ENCODE measurements at places on chromosomes 13 and 19.

- DNase-seq, result no peak
Observed at GRCh38 chr13:22168437-22169190, 497.7 kb downstream of the FGF9 start.

DNA sequence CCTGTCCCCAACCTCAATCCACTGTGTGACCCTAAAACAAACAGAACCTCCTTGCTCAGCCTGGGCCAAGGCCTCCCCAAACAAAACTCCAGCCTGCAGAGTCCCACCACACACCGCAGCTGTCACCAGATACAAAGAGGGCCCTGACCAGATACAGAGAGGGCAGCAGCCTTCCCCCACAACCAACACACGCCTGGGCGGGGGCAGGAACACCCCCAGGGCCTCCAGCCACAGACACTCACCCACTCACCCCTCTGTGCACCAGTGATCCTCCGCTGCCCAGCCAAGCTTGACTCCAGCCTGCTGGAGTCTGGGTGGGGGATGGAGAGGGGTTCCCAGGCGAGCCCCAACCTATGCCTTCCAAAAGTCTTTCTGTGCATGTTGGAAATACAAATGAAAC, 5.9 kb upstream of the CIRBP start:
- no peak for DNase-seq

- no peak for DNase-seq
Observed at GRCh38 chr13:101919541-101920181, 467.2 kb downstream of the ITGBL1 start.

- no peak for DNase-seq
Observed at GRCh38 chr13:98291658-98292057, 114.6 kb upstream of the RNF113B start.

- DNase-seq, result no peak
Observed at GRCh38 chr19:18350490-18350889, 10.1 kb downstream of the PGPEP1 start.

DNA sequence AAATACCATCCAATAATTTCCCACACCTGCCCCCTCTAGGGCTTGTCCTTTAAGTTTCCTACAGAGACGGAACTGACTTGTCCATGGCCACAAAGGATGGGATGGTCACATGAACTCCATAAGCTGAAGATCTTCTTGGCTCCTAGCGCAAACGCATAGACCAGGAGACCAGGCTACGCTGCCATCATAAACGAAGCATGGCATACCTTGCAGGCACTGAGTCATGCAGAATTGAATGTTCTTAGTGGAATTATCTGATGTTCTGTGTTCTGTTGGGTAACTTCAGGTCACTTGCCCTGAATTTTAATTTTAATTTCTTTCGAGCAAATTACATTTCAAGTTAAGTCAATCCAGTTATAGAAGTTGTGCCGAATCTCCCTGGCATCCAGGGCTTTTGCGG, 96.4 kb upstream of the STARD13 start:
- no peak for DNase-seq

GRCh38 chr19:53892981-53893325, 11.0 kb downstream of the PRKCG start:
- DNase-seq, result no peak

GRCh38 chr13:63249411-63250187, 1834.0 kb upstream of the PCDH20 start:
- DNase-seq, result no peak

- no peak for DNase-seq
Observed at GRCh38 chr13:75762076-75762937, 126.2 kb downstream of the LMO7 start.

GRCh38 chr13:37481011-37481884, 117.3 kb downstream of the POSTN start:
- DNase-seq, result no peak

GRCh38 chr19:10553943-10554381, 10.3 kb downstream of the ATG4D start:
- DNase-seq, result no peak

GRCh38 chr19:51719251-51719988, 4.4 kb downstream of the HAS1 start:
- no peak for DNase-seq

- no peak for DNase-seq
Observed at GRCh38 chr13:30147015-30147414, 160.3 kb downstream of the KATNAL1 start.

- DNase-seq, result no peak
Observed at GRCh38 chr13:35765366-35765765, 288.9 kb upstream of the MAB21L1 start.

GRCh38 chr19:55176076-55176475, 4.0 kb downstream of the SYT5 start:
- DNase-seq, result no peak

- DNase-seq, result no peak
Observed at GRCh38 chr13:21465710-21466160, 6.6 kb upstream of the ZDHHC20 start.

- DNase-seq, result no peak
Observed at GRCh38 chr19:45657520-45658167, 10.4 kb upstream of the GIPR start.

- DNase-seq, result no peak
Observed at GRCh38 chr13:108987517-108987916, 358.1 kb downstream of the MYO16 start.

DNA sequence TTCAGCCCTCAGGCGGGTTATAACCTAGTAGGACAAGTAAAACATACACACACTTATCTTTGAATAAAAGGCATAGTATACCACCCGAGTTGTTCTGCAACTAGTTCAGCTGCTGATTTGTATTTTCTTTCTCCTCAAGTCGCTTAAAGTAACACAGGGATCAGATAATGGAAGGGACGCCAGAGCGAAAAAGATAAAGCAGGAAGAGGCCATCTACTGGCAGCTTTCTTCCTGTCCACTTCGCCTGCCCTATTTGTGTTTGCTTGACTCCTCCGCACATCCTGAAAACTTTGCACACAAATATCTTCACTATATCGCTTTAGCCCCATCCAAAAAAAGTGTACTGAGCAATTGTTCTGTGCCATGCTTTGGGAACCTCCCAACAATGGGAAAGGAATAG, 238.0 kb upstream of the SOX21 start:
- no peak for DNase-seq

DNA sequence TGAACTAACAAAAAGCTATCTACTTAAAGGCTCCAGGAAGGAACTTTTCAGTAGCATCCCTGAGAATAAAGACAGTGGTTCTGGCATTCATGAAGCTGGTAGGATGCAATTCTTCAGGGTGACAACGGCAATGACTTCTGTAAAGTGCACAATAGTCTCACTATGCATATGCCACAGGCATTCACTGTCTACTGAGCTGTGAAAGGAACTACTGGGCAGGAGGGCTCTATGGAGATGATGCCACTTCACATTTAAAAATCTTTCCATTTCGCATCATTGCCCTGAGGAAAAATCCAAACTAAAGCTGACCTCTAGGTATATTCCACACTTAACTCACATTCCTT, 2020.6 kb upstream of the PCDH20 start:
- no peak for DNase-seq

DNA sequence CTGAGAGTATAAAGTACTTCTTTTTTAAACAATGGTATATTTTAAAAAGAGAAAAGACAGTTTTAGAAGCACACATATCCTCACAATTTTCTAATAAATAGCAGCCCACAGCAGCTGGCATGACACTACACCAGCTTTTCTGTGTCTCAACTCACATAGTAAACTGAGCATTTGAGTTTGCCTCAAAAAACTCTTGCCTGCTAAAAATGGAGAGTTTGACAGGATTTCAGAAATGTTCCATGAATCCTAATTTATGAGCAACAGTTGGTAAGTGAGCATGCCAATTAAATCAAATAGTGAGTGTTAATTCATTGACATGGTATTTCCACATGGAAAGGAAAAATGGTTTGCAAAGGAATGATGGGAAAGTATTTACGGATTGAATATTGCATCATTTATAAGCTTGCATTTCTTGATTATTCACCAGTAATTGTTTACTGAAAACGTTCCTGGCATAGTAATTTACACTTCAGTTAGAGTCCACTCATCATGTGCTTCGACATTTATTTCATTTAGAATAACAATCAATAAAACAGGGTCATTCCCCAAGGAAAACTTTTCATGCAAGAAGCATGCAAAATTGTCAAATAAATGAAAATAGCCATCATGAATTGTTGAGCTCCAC, 323.0 kb downstream of the EFNB2 start:
- no peak for DNase-seq

GRCh38 chr19:11096210-11096841, 7.1 kb downstream of the LDLR start:
- DNase-seq, result no peak

- no peak for DNase-seq
Observed at GRCh38 chr13:42279986-42280385, 8.0 kb downstream of the AKAP11 start.

DNA sequence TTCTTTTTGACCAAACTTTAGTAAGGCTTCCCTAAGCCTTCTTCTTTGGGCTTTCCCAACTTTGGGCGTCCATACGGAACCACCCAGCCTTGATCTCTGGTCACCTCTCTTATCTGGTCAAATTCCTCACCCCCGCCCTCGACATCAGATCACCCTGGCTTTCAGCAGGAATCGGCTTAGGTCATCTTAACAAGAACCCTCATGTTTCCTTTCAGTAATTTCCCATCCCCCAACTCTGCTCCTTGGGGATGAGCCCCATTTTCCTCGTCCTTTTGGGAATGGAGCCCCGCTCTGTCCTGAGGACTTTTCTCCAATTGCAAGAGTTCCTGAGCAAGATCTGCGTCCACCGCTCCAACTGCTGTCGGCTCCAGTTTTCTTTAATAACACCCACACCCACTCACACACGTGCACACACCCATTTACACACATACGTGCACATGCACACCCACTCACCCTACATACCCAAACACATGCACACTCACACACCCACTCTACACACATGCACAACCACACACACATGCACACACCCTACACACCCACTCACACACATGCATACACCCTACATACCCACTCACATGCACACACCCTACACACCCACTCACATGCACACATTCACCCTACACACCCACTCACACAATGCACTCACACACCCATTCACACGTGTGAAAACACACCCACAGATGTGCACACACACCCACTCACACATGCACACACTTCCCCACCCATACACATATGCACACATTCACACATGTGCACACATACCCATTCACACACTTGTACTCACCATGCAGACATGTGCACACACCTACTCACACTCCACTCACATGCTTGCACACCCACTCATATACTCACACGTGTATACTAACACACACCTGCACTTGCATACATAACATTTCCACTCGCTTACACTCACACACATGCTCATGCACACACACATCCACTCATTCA, 87.0 kb upstream of the TM9SF2 start:
- DNase-seq, result no peak

- no peak for DNase-seq
Observed at GRCh38 chr13:101978552-101979315, 423.1 kb downstream of the FGF14 start.

- peak; percentile 93 for DNase-seq
Observed at GRCh38 chr19:6092329-6093286, 17.7 kb downstream of the RFX2 start.

DNA sequence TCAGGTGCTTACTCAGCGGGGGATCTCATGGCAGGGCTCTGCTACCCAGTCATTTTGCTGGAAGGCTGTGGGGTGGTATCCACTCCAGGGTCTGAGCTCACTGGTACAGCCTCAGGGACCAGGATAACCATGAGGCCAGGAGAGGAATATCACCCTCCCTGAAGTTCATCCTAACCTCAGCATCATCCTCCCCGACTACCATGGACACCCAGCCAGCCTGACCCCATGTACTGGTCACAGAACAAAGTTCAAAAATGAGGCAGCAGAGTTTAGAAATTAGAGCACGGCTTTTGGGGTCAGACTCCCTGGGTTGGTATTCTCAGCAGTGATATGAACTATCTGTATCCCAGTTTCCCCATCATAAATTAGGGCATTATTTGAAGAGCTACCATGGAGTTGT, 35.5 kb upstream of the RXFP2 start:
- no peak for DNase-seq

GRCh38 chr13:99432609-99433542, 68.4 kb upstream of the TM9SF2 start:
- peak; percentile 85 for DNase-seq

GRCh38 chr13:47858042-47859025, 142.7 kb downstream of the SUCLA2 start:
- no peak for DNase-seq

- DNase-seq, result no peak
Observed at GRCh38 chr13:45538382-45538781, 73.6 kb downstream of the COG3 start.

DNA sequence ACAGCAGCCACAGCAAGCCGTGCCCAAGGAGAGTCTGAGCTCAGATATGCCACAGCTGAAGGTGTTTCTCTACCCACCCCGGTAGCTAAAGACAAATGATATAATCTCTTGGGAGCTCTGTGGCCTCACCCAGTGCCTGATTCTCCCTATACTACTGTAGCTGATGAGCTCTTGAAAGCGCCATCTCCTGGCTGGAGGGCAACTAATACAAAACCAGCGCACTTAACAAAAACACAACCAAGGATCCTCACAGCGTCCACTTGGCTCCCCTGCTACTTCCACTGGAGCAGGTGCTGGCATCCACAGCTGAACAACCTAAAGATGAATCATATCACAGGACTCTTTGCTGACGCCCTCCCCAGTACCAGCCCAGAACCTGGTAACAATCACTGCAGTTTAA, 1212.0 kb downstream of the PCDH17 start:
- DNase-seq, result no peak

DNA sequence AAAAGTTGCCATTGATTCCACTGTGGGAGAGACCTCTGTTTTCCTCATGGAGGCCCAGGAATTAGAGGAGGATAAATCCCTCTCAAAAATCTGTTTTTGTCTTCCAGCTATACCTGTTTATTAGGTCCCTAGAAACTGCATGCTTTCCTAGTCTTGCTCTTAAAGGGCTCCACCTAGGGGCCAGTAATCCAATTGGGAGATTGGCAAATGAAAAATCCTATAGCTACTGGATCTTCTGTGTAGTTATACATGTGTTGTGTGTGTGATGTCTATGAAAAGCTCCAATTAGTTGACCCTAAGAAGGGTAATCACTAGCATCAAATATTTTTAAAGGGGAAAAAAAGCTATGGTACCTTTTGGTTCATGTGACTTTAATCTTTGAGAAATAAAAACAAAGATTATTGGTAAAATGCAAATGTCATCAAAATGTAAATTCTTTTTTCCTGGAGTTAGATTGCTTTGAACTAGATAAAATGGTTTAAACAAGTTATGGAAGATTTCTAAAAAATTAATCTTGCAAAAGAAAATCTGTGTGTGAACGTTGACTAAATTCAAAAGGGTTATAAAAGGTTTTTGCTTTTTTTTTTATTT, 63.4 kb upstream of the C1QTNF9B start:
- DNase-seq, result no peak

GRCh38 chr19:50204811-50205675, 1.6 kb downstream of the MYH14 start:
- peak; percentile 75 for DNase-seq
